ENCODE measurements at places on chromosomes 1 and 21.

GRCh38 chr1:177741476-177741875, 228.4 kb downstream of the SEC16B start:
- no peak for DNase-seq

GRCh38 chr1:38005195-38006007, at the start of gene FHL3:
Gene FHL3, minus strand, starts transcription at chr1:38005514. Its CDS starts 6,102 bp downstream, at chr1:37999412.
- DNase-seq: no peak

GRCh38 chr1:28078680-28079626, 9.5 kb downstream of the EYA3 start:
- DNase-seq: no peak

DNA sequence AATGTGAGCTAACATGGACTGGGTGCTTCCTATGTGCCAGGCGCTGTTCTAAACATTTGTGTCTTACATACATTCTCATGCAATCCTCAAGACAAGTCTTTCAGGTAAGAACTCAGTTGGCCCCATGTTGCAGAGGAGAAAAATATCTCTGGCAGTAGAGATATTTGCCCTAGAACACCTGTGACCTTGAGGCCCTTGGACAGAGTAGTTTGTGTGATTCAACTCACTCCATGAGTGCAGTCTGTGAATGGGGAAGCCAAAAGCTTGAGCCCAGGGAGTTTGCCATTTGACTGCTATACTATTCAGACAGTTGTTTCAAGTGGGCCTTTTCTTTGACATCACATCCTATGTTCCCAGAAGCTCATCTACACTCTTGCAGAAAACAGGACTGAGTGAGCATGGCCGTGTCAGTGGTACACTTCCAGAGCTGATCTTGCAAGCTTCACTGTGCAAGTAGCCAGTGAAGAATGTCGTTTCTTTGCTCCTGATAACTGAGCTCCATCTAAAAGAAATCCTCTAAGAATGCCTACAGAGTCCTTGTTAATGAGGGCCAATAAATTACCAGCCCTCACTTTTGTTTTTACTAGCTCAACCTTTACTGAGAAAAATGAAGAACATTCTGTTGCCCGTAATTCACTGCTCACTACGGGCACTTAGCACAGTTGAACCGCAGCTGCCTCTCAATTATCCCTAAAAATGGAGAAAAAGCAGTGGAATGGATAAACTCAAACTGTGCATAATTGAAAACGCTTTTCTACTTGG, 98.7 kb upstream of the C8B start:
- no peak for DNase-seq

DNA sequence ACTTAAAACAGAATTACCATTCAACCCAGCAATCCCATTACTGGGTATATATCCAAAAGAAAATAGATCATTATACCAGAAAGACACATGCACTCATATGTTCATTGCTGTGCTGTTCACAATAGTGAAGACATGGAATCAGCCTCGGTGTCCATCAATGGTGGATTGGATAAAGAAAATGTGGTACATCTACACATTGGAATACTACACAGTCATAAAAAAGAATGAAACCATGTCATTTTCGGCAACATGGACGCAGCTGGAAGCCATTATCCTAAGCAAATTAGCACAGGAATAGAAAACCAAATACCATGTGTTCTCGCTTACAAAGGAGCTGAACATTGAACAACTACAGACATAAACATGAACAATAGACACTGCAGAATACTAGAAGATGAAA, 244.8 kb upstream of the PROX1 start:
- no peak for DNase-seq

DNA sequence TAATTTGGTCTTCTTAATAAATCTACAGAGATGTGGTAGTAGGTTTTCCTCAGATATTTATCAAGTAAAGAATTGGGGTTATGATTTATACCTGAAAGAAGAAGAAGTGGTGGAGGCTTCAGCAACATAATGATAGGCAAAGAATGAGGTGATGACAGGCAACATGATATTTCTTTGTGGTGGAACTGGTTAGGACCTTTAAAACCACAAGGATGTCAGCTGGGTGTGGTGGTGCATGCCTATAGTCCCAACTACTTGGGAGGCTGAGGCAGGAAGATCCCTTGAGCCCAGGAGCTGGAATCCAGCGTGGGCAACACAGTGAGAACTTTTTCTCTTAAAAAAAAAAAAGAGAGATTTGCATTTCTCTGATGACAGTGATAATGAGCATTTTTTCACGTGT, 34.1 kb upstream of the COL11A1 start:
- no peak for DNase-seq

- DNase-seq: no peak
Observed at GRCh38 chr1:65948609-65949229, 156.0 kb downstream of the PDE4B start.

- DNase-seq: no peak
Observed at GRCh38 chr1:198517623-198518199, 22.8 kb downstream of the ATP6V1G3 start.

GRCh38 chr1:113991467-113991997, 12.3 kb downstream of the OLFML3 start:
- no peak for DNase-seq

- DNase-seq: no peak
Observed at GRCh38 chr1:43197343-43198127, 25.4 kb downstream of the CFAP57 start.

DNA sequence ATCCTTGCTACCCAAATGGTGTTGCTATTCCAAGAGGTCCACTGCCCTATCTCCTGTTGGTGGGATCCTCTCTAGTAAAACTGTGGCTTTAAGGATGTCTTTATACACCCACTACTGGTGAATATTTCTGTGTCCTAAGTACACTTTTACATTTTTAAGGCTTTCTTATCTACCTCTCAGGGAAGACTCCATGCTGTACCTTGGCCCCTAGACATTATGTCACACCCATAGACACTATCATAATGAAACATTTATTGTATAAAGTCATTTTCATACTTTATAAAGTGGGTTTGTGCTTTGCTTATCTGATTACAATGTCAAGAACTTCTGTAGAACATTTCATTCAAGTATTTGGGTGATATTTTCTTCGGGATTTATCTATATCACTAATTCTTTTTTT, 270.3 kb upstream of the SNX7 start:
- DNase-seq: no peak

- DNase-seq: no peak
Observed at GRCh38 chr1:201482755-201483154, 13.8 kb upstream of the PHLDA3 start.

DNA sequence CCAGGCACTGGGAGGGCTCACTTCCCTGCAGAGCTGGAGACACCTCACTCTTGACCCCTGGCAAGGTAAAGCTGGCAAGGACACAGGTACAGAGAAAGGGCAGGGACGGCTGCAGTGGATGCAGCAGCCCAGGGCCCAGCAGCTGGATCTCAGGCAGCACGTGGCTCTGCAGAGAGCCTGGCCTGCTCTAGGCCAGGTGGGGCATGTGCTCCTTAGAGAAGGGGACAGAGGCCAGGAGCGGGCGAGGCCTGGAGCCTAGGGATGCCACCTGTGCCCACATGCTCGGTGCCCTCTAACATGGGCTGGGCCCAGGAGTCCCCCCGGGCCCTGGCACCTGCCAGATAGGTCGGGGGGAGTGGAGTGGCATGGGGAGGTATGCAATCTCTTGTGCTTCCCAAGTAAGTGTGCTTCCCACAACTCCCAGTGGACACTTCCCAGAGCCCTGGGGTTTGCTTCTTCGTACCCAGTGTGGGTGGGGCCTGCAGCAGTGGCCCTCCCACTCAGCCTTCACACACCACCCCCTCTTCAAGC, 30.0 kb downstream of the WNT3A start:
- no peak for DNase-seq

DNA sequence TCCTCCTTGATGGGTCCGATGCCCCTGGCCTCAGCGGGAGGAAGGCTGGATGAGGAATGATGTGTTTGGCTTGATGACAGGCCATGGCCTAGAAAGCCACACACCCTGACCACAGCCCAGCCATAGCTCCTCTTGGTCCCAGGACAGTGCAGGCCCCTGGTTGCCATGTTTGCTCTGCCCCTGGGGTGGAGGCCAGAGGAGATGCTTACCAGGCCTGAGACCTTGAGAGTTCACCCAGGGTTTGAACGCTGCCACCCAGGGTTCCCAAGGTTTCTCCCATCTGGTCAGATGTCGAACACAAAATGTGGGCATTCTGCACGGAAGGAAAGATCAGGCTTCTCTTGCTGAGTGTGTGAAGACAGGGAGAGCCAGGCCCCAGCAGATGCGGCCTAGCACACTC, 2.6 kb downstream of the C1orf226 start:
- no peak for DNase-seq

DNA sequence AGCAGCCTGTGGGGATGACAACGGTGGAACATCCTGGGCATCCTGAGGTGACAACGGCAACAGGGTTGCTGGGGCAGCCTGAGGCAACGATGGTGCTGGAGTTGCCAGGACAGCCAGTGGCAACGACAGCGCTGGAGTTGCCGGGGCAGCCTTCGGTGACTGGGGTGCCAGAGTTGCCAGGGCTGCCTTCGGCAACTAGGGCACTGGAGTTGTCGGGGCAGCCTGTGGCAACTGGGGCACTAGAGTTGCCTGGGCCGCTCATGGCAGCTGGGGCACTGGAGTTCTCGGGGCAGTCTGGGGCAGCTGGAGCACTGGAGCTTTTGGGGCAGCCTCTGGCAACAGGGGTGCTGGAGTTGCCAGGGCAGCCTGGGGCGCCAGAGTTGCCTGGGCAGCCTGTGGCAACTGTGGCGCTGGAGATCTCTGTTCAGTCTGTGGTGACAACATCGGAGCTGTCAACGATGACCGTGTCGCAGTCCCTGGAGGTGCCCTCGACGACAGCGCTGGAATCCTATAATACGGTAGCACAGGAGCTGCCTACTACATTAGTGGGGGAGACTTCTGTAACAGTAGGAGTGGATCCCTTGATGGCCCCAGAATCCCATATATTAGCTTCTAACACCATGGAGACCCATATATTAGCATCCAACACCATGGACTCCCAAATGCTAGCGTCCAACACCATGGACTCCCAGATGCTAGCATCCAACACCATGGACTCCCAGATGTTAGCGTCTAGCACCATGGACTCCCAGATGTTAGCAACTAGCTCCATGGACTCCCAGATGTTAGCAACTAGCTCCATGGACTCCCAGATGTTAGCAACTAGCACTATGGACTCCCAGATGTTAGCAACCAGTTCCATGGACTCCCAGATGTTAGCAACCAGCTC, 8.2 kb downstream of the SON start:
- DNase-seq: no peak
